ENCODE measurements at places on chromosomes 2 and 18. TPM values are rescaled to one million over a fixed set of nuclear protein-coding genes. Genes with fewer than 3 reads are reported as not detected.

PLEKHH2 gene
- 14.9 TPM for total RNA-seq

SLC30A3 gene
- 2.9 TPM for total RNA-seq

SP110 gene
- total RNA-seq = 21.3 TPM

ELOA2 gene
- total RNA-seq = not detected

DES gene
- 5.5 TPM for total RNA-seq

SLC35G4 gene
- not detected for total RNA-seq

DNA sequence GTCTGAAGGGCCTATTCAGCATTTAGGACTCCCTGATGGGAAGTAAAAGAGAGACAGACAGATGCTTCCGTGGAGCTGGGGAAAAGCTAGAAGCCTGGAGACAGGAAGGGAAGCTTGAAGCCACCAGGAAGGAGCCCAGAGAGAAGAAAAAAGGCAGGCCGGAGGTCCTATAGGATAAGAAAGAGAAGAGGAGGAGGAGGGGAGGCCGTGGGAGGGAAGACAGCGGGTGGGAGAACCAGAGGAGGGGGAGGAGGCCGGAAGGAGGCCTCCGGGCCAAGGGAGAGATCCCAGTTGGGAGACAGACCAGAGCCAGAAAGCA, 107.1 kb upstream of the PKDCC start:
- DNase-seq = no peak
- peaks cover 27% of the 10 kb centered on the region for H3K4me1 ChIP-seq
- H3K4me3 ChIP-seq = no peak overlapping the region
- no peaks in the 10 kb centered on the region for H3K36me3 ChIP-seq
- H3K27me3 ChIP-seq = no peaks in the 10 kb centered on the region

- no peak overlapping the region for H3K27ac ChIP-seq
- no peak overlapping the region for H3K4me3 ChIP-seq
- peaks cover 9% of the 10 kb centered on the region for H3K4me1 ChIP-seq
- H3K36me3 ChIP-seq = no peaks in the 10 kb centered on the region
- no peaks in the 10 kb centered on the region for H3K27me3 ChIP-seq
- DNase-seq = no peak
Measured at GRCh38 chr2:177245010-177245422, 19.5 kb downstream of the NFE2L2 start.

DNA sequence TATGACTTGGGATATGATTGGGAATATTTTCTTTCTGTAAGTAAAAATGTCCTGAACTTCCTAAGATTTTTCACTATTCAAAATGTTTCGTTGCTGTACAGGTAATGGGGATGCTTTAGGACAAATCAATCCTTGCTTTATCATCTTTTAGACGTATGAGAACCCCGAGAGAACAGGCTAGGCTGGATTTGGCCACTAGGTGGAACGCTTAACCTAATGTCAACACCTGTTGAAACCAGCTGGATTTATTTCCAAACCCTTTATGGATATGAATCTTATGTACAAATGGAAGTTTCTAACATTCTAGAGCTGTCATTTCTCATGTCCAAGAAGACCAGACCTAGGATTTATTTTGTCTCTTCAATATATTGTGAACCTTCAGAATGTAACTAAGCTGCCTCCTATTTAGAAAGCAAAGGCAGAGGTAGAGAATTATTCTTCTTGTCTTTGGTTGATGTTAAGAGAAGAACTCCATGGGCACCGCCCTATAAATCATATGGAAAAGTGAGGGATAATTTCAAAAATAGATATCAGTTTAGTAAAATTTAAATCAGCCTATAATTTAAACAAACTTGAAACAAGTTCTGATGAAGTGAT, 96.7 kb downstream of the PMAIP1 start:
- no peaks in the 10 kb centered on the region for H3K4me1 ChIP-seq
- DNase-seq = peak; percentile 51
- no peak overlapping the region for H3K27ac ChIP-seq
- H3K4me3 ChIP-seq = no peak overlapping the region
- no peaks in the 10 kb centered on the region for H3K27me3 ChIP-seq
- no peaks in the 10 kb centered on the region for H3K36me3 ChIP-seq

GRCh38 chr2:54925022-54925421, 125.2 kb downstream of the RTN4 start:
- no peak overlapping the region for H3K27ac ChIP-seq
- DNase-seq = no peak
- no peak overlapping the region for H3K4me3 ChIP-seq
- no peaks in the 10 kb centered on the region for H3K27me3 ChIP-seq

GRCh38 chr2:43519643-43520221, 76.1 kb downstream of the THADA start:
- peak overlapping the region; percentile 65 for H3K27ac ChIP-seq
- H3K27me3 ChIP-seq = no peaks in the 10 kb centered on the region
- peak; percentile 13 for DNase-seq
- peaks cover 3% of the 10 kb centered on the region for H3K36me3 ChIP-seq

Data from spinal cord (tissue), 10 donors.